ENCODE measurements at places on chromosomes 1 and 21. TPM values are rescaled to one million over a fixed set of nuclear protein-coding genes. Genes with fewer than 3 reads are reported as not detected.

- no peak for DNase-seq
These were observed 39.8 kb downstream of the GJA5 start for GRCh38 chr1:147720557-147720956.

GRCh38 chr1:156775799-156776198 is 8.5 kb downstream of the PRCC start:
- peak; percentile 26 for DNase-seq

C1orf216 gene
- total RNA-seq = 7.4 TPM

- no peak for DNase-seq
These were observed 21.1 kb downstream of the ECHDC2 start for GRCh38 chr1:52900402-52900801.

TFF2 gene
- not detected for total RNA-seq

DNA sequence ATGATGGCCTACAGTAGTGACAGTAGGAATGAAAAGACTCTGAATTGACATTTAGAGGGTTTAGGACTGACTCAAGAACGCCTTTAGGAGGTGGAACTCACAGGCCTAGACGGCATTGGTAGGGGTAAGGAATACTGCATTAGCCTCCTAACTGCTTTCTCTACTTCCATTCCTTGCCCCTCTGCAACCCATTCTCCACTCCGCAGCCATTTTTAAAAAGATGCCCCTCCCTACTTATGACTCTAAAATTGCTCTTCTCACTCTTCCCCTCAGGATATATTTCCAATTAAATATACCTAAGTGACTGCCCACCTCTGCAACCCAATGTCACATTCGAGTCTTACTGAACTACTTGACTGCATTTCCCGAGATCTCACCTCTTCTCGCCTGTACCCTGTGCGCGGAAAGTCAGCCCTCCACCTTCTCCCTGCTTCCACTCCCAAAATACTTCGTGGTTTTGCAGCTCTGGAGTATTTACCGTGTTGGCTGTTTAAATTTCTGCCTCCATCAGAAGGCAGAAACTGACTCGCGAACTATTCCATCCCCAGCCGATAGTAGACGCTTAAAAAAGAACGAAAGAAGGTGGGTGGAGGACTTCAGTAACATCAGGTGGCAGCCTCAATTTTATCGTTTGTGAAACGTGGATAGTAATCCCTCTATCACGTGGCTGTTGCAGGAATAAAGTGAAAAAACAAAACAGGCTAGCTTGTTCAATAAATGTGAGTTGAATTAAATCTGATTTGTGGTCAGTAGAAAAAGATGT is 1.1 kb upstream of the YBX1 start:
- DNase-seq = peak; percentile 27

DNA sequence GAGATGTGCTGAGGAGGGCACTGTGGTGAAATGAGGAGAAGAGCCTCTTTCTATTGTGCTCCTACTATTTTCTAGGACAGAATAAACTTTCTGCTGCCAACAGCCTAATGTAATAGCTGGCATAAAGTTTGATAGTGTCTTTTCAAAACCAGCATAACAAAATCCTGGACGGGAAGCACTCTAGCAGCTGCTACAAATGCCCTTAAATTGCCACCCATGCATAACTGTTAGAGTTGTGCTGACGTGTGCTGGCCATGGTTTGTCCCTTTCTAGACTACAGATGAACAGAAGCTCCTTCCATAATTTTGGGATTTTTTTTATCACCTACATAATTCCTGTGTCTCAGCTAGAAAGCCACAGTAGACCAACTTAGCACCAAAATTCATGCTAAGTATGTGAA is 88.5 kb upstream of the DEPDC1 start:
- DNase-seq = no peak

GRCh38 chr21:40047211-40047610 is 180.0 kb downstream of the PCP4 start:
- DNase-seq = no peak

- DNase-seq = no peak
These were observed 69.2 kb upstream of the RGS2 start for GRCh38 chr1:192739476-192740184.

DNA sequence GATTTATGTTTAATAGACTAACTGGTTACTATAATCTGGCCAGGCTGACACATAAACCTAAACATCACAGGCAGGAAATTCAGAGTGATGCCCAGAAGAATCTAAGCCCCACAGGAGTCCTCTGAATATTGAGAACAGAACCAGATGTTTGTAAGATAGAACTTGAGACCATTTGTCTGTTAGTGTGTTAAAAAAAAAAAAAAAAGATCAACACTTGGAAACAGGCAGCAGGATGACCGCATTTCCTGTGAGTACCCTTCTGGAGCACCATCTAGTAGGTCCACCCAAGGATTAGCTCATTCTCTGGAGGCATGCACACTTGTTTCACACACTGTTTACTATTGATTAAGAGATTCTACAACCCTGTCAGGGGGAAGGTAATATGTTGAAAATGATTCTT is 111.4 kb upstream of the VANGL1 start:
- no peak for DNase-seq

SLC9C2 gene
- total RNA-seq = not detected

SLC30A2 gene
- not detected for total RNA-seq

GRCh38 chr1:162672622-162673260 is 40.5 kb downstream of the DDR2 start:
- DNase-seq = no peak

FCGR1A gene
- total RNA-seq = not detected

TMPRSS3 gene
- total RNA-seq = 99.1 TPM

DNA sequence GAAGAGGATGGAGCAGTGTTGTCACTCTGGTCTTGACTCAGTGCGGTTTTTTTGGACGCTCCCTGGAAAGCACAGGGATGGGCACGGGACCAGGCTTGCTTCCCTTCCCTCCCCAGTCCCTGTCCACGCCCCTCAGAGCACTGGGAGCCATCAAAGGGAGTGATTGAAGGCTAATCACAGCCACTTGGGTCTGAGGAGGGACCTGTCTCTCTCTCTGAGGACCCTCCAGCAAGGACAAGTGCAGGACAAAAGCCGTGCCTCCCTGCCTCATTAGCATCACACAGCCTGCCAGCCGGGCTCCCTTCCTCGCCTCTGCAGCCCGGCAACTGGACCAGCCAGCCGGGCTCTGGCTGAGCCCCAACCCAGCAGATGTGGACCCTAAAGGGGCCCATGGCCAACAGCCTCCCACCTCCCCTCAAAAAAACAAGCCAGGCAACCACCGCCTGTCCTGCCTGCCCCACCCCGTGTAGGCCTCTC is 18.6 kb upstream of the PDZK1IP1 start:
- DNase-seq = no peak

DNA sequence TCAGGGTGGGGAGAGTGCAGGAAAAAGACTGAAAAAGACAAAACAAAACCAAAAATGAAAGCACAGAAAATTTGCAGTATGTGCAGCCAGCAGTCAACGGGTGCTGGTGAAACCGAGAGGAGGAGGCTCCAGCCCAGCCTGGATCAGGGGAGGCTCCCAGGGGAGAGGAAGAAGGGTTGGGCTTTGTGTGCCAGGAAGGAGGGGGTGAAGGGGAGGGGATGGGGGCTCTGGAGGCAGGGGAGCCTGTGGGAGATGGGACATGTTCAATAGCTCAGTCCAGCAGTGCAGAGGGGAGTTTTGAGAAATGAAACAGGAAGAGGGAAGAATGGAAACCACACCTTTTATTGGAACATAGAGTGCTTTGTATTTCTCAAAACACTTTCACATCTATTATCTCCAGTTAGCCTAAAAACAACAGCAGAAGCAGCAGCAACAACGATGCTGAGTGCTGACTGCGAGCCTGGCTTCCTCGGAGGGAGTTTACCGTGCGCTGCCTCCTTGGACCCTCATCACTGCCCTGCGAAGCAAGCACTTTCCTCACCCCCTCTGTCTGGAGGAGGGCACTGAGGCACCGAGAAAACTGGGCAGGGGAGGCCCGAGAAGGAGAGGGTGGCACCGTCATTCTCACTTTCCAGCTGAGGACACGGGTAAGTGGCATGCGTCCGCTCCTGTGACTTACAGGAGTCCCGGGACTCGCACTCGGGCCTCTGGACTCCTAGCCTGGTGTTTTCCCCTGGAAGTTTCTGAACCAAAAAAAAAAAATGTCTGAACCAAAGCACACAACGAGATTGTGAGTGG is 62.9 kb downstream of the MDM4 start:
- peak; percentile 67 for DNase-seq

LAX1 gene
- total RNA-seq = 20.6 TPM

GRCh38 chr1:225539069-225539468 is 111.2 kb upstream of the LBR start:
- DNase-seq = no peak

FALEC gene
- not detected for total RNA-seq

- DNase-seq = no peak
These were observed 13.9 kb downstream of the BTBD8 start for GRCh38 chr1:92094090-92094489.

Data from activated CD4-positive, alpha-beta T cell treated with anti-CD3 and anti-CD28 coated beads for 36 hours (primary cell).